Fibroblast of the aortic adventitia (primary cell): ENCODE measurements at places on chromosomes 7 and 10.

DNA sequence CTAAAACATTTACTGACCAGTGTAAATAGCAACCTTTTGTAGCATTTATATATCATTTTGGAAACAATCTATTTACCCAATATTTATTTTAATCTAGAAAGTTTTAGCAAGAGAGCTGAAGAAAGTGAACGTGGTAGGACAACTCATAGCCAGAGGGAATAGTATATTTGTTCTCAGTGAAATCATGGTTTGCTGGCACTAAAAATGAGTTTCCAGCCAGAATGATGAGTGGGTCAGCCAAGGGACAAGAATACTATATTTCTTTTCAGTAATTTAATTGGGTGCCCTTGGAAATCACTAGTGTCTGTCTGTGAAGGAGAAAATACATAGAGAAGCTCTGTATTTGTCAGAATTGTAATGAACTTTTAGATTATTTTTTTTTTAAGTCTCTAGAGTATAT lies 74.9 kb downstream of the MINPP1 start:
- peak; percentile 66 for DNase-seq

- no peak for DNase-seq
These were observed 8.9 kb upstream of the GJC3 start for GRCh38 chr7:99938296-99938695.

DNA sequence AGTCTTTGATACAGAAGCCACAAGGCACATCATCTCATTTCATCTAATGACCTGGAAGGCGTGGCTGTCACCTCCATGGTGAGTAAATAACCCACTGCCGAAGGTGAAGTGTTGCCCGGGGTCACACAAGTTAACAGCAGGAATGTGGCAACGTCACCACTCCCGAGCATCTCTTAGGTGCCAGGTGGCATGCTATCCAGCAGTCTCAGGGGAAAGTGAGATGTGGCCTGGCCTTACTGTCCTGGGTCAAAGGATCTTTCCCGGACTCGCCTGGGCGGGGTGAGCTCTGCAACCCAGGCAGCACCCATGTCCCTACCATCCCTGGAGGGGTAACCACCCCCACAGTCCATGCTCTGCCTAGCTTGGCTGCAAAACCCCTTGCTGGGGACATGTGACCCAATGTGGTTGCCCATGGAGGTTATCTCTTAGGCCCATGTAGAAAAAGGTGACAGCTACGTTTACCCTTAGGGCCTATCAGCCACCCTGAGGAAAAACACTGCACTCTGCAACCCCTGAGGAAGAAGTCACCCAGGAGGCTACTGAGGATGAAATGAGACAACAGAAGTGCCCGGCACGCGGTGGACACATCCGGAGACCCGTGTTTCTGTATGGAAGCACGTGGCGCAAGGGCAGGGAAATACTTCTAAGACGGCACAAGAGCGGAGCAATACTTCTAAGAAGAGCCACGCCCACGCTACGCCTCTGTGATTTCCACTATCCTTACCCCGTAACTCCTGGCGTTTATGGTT lies 52.0 kb downstream of the BAIAP2L1 start:
- DNase-seq: no peak

DNA sequence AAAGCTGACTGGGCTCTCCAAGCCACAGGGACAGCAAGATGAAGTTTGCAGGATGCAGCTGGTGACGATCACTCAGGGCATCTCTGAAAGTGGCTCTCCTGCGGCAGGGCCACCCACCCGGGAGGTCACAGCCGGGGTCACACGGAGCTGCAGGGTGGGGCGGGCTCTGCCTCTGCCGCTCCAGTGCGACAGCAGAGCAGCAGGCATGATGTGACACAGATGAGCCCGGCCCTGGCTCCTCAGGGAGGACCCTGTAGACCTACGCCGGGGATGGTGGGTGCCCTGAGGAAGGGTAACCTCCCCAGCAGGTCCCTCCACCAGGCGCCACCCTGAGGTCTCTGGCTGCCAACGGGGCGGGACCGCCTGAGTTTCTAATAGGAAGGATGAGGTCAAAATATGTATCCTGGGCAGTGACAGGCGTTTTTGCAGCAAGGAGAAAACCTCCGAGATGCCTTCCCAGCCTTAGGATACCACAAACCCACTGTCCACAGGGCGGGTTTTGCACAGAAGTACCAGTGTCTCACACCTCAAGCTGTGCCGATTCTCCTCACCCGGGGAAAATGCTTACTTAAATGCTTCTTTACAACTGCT lies 114.8 kb upstream of the DIP2C start:
- DNase-seq: no peak

DNA sequence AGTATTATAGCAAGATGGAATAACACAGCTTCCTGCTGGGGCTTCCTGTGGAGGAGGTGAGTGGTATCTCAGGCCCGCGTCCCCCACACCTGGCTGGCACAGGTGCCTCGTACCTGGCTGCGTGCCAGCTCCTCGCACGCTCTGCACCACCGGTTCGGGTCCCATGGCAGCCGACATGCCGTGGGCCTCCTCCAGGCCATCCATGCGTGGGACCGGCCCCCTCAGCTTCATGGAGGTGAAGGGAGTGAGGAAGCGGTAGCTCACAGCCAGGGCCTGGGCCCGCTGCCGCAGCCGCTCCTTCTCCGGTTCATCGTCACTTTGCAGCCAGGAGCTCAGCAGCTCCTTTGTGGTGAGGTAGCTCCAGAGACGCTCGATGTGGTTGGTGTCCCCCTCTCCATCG lies 90.4 kb downstream of the ITIH5 start:
- DNase-seq: no peak

GRCh38 chr7:54778166-54778565 lies 19.2 kb upstream of the SEC61G start:
- no peak for DNase-seq

DNA sequence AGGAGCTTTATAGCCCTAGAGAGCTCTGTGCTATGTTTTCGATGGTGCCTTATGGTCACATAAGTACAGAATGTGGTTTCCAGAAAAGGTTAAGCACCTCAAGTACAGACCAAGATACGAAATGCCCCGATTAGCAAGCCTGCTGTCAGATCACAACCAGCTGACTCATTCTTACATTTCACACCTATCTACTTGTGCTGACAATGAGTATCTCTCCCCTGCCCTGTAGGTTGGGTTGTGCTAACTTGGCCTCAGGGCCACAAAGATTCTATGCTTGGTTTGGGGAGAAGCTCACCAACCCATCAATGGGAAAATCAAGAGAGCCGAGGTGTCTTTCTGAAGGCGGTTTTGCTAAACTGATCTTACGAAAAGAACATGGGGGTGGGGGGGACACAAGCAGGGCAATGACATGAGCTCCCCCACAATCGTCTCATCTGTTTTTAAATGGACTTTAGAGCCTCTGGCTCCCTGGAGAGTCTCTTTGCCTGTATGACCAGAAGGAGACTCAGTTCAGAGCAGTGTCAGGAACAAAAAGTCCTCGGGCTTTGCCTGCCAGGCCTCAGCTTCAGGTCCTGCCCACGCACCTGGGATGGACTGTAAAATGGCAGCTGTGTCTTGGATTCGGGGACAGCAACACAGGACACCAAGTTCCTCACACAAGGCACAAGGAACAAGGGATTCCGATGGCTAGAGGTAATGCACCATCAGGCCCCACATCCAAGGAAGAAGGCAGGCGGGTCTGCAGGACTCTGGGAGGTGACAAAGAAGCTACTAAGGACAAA lies 55.1 kb downstream of the FAM53B start:
- DNase-seq: no peak

GRCh38 chr7:50393076-50393475 lies 57.1 kb downstream of the FIGNL1 start:
- DNase-seq: no peak

DNA sequence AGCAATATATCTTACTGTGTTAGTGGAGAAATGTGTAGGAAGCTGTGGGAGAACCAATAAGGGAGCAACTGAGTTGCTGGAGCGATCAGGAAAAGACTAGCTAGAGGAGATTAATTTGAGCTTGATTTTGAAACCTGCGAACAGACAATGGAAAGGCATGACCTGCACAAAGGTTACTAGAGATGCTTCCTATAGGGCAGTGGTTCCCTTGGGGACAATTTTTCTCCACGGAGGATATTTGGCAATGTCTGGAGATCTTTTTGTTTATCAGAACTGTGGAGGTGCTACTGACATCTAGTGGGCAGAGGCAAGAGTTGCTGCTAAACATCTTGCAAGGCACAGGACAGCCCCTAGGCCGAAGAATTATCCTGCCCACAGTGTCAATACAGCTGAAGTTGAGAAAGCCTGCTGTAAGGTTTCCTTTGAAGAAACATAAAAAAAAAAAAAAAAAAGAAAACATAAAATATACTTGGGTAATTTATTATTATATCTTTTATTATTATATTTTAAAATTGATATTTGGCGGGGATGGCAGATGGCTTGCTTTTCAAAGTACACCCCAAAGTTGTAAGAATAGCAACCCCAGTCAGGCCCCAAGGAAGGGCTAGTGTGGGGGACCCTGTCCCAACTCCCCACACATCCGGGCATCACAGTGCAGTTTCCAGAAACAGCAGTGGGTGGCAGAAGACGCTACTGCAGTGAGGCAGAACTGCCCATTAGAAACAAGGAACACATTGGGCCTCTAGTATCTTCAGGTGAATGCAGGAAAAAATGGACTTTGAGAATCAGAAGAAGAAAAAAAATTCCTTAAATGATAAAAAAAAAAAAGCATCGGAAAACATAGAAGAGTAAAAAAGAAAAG lies 481.6 kb downstream of the SH2D4B start:
- DNase-seq: peak; percentile 25

DNA sequence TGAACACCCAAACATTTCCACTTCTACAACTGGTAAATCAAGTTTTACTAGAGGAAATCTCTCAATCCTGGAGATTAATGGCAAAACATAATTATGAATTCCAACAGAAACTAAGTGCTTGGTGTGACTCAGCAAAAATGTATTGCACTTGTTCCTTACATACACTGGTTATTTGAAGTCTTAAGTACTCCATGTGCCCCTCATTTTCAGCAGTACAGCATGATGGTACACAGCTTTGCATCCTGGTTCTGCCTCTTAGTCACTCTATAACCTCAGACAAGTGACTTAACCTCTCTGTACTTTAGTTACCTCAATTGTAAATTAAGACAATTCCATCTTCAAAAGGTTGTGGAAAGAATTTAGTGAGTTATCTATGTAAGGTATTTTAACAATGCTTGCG lies 12.9 kb downstream of the SLC16A12 start:
- peak; percentile 36 for DNase-seq

- DNase-seq: peak; percentile 68
These were observed 13.1 kb downstream of the PHKG1 start for GRCh38 chr7:56079450-56080185.

DNA sequence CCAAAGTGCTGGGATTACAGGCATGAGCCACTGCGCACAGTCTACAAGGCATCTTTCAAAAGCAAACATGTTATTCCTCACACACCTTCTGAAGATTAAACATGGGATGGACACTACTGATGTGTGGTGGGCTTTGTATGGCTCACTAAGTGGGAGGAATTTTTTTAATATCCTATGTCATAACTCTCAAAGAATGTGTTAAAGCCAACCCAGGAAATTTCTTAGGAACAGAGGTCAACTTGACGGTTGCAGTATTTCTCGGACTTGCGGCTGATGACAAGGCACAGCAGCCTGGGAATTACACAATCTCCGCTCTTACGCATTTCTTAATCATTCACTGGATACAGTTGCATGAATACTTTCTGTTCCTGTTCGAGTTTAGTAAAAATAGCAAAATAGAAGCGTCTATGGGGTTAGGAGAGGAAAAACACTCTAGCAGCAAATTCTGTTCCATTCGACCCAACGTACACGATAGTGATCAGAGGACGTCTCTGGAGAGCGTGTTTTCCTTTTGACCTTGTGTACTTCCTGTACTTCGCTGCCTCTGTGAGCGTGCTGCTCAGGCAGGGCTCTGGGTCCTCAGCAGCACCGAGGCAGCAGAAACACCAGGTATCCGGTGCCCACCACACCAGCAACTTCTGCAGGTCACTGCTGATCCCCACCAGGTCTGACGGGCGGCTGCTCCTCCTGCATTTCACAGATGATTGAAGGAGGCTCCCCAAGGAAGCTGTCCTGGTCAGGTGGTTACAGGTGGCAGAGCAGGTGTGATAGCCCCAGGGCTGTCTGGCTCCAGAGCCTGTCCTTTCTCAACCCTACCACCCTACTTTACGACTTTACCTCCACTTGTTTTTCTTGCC lies 26.4 kb upstream of the SRGN start:
- peak; percentile 99 for DNase-seq

DNA sequence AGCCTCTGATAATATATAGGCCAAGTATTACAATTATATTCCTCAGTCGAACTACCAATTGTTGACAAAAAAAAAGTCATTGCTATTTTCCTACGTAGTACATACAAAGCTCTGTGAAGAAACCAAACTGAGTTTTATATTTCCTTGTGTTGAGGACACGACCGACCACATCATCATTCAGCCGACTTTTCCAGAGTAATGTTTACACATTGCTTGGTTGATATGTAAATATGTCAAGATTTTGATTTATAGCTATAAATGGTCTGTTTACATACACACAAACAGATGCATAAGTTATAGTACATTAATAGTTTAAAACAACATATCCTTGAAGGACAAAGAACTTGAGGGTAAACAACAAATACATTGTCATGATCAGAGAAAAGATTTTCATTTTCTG lies 121.5 kb downstream of the CRPPA start:
- DNase-seq: no peak

GRCh38 chr7:1569440-1569832 lies 396 bp downstream of the PSMG3 start:
- no peak for DNase-seq

DNA sequence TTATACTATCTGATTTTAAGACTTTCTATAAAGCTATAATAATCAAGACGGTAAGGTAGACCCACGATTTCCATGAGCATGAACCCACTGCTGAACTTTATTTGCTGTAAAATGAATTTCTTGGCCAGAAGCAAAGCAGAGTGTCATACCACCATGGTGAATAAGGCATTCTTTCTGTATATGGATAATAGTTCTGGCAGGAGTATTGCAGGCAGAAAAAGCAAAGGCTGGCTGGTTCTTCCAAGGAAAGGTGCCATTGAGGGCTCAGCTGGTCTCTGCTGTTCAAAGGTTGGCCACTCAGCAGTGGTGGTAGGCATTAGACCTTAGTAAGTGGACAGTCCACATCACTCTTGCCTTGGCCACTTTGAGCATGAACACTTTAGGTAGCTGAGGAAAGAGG lies 104.1 kb upstream of the KCNMA1 start:
- DNase-seq: peak; percentile 52

DNA sequence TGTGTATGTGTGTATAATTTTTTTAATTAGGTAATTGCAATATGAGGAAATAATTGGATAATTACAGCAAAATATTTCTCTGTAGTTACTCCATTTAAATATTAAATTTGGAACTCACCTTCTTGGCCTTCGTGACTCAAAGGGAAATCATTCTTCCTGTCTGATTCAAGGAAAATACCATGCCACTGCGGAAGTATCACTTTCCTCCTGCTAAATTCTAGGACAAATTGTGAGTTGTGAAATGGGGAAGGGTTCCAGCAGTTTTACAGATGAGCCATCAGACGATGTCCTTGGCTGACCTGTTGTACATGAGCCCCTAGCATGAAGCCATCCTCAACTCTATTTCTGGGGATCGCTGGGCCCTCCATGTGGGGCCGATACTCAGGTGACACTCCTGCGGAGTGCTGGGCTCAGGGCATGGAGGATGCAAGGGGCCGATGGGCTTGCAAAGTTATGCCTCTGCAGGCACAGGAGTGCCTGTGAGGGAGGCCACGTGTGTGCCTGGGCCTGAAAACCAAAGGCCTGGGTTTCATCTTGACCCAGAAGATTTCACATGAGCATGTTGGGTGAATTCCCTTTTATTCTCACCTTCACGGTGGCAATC lies 179.6 kb upstream of the TCERG1L start:
- no peak for DNase-seq
